Ascending aorta (tissue), 2 donors: ENCODE measurements at places on chromosomes 1 and 21.

- DNase-seq: no peak
These were observed 96.4 kb downstream of the PKN2 start for GRCh38 chr1:88780485-88780884.

GRCh38 chr21:27406300-27407009 lies 439.6 kb upstream of the ADAMTS5 start:
- DNase-seq: no peak

- DNase-seq: no peak
These were observed 28.2 kb downstream of the ATP8B2 start for GRCh38 chr1:154353460-154353904.

DNA sequence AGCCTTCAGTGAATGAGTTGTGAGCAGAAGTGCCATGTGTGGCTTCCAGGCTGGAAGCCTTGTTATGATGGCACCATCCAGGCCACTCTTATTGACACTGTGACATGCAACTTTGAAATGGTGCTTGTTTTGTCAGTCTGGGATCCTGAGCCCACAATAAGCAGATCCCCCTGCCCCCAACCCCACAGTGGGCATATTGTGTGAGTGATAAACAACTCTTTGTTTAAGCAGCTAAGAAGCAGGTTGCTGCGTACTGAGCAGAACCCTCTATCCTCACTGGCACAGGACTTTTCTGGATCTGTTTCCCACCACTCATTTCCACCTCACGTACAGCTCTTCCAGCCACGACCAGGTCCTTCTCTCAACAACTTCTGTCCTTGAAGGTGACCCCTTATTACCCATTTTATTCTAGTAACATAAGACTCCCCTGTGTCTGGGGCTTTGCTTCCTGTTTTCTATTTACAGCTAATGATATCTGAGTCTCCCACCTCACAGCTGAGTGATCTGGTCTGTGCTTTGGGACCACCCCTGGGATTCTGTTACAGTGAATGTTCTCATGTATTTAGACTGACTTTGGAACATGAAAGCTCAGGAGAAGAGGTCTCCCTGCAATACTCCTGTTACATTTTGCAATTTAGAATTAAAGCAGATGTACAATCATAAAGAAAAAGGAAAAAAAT lies 375.5 kb downstream of the PCP4 start:
- no peak for DNase-seq

DNA sequence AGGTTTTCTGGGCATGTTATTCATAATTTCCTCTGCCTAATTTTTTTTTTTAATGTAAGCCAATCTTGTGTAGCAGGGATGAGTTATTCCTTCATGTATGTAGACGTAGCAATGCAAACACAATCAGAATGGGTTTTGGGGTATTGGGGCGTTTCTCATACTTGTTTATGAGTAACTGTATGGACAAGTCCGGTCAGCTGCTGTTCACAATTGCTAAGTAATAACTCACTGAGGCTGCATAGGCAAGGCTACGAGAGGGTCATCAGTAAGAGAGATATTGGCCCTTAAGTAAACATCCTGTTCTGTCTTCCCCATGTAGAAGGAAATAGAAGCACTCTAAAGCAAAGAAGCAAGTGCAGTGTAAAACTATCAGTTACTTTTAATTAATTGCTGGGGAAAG lies 9.5 kb upstream of the TARS2 start:
- DNase-seq: no peak
